ENCODE measurements at places on chromosomes 5 and 9.

DNA sequence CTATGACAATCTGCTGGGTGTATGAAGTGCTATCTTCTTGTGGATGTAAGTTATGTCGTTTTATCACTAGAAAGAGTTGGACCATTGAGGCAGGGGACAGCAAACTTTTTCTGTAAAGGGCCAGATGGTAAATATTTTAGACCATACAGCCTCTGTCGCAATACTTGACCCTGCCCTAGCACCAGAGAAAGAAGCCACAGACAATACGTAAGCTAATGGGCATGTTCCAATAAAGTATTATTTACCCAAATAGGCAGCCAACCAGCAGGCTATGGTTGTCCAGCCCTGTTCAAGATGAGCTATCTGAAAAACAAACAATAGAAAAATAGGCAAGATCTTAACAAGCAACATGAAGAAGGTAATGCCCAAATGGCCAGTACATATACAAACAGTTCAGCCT, 36.4 kb downstream of the MTX3 start:
- DNase-seq = no peak
- H3K27me3 ChIP-seq = no peaks in the 10 kb centered on the region
- H3K27ac ChIP-seq = no peak overlapping the region
- no peaks in the 10 kb centered on the region for H3K36me3 ChIP-seq
- no peak overlapping the region for H3K4me3 ChIP-seq
- no peaks in the 10 kb centered on the region for H3K4me1 ChIP-seq

- H3K36me3 ChIP-seq = peaks cover 3% of the 10 kb centered on the region
- no peak overlapping the region for H3K4me3 ChIP-seq
- no peaks in the 10 kb centered on the region for H3K27me3 ChIP-seq
- no peak for DNase-seq
- H3K4me1 ChIP-seq = no peaks in the 10 kb centered on the region
Observed at GRCh38 chr5:137651022-137651421, 84.9 kb downstream of the KLHL3 start.

DNA sequence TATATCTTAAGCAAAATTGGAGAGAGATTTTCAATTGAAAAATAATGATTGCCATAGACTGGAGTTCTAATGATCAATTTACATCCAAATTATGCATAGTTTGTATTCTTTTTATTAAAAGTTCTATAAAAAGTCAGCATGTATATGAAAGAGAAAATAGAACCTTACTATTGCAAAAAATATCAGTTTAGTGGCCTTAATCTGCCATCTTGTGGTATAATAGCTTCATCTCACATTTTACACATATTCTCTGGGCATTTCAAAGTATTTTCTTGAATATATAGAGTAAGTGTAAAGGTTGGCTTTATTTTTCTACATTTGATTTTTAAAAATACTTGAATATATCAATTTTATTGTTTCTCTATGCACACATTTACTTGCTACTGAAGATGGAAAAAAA, 1858.6 kb upstream of the CDH9 start:
- DNase-seq = no peak
- no peaks in the 10 kb centered on the region for H3K27me3 ChIP-seq
- no peak overlapping the region for H3K4me3 ChIP-seq

DNA sequence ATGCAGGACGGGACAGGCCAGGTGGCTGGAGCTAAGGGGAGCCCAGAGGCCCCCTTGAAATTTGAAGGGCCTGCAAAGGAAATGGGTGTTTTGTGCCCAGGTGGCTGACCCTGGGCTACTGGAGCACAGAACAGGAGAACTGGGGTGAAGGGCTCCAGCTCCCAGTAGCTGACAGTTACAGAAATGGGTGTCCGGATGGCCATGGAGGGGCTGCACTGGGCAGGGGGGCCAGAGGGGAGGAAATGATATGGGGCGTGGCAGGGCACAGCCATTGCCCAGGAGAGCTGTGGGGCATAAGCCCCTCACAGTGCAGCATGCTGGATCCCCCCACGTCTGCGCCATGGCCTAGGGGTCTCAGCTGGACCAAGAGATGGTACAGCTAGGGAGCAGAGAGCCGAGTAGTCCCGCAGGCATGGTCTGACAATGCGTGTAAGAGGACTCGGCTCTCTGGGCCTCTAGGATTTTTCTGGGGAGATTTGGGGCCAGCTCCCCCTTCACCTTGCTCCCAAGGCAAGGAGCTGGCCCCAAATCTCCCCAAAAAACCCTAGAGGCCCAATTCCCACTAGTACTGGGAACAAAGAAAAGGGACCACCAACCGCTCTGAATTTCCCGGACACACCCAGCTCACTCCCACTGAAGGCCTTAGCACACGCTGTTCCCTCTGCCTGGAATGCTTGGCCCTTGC, 7.9 kb upstream of the CARD19 start:
- H3K27me3 ChIP-seq = no peaks in the 10 kb centered on the region
- H3K4me3 ChIP-seq = no peak overlapping the region
- DNase-seq = no peak

DNA sequence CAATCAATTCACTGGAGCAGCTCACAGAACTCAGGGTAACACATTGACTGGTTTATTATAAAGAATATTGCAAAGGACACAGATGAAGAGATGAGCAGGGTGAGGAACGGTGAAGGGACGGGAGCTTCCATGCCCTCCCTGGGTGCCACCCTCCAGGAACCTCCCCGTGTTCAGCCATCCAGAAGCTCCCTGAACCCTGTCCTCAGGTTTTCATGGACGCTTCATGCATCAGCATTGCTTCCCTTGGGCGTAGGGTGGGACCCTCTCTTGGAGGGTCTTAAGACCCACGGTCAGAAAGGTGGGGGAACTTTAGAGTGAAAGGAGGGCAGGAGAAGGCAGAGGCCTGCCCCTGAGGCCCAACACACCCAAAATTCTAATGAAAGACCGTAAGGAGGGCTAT, 12.8 kb downstream of the LAMC3 start:
- no peak overlapping the region for H3K27ac ChIP-seq
- no peaks in the 10 kb centered on the region for H3K4me1 ChIP-seq
- H3K4me3 ChIP-seq = no peak overlapping the region

- DNase-seq = no peak
- no peak overlapping the region for H3K27ac ChIP-seq
- peaks cover 22% of the 10 kb centered on the region for H3K36me3 ChIP-seq
Observed at GRCh38 chr9:27349698-27350080, 52.7 kb upstream of the EQTN start.

DNA sequence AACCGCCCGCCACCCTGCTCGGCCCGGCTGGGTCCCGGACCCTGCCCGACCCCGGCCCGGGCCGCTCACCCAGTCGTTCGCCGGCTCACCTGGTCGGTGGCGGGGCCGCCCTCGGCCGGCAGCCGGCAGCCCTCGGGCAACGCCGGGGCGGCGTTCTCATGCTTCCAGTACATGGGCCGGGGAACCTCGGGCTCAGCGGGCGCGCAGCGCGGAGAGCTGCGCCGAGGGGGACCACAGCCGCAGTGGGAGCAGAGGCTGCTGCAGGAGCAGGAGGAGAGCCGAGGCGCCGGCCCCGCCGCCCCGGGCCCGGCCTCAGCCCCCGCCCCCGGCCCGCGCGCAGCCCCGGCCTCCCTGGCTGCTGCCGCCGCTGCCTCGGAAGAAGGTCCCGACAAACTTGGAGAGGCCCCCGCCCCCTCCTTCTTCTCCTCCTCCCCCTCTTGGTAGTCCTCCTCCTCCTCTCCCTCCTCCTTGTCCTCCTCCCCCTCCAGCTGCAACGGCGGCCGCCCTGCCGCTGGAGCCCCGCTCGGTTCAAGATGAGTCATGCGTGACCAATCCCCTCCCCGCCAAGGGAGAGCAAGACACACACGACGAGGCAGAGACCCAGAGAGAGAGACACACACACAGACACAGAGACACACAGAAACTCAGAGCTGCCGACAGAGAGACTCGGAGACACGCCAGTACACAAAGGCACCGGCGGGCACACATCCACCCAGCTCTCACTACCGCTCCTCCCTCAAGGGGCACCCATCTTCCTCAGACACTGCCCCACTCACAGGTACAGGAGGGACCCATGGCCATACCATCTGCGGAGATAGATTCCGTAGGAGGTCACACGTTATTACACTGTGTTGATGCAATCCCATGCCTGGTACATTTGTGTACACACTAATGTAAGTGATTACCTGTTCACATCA, at the start of gene LHX6:
LHX6 (minus strand) TSS at position 390 of the 917 bp plus-strand sequence; CDS start at position 173, 217 bp downstream.
- DNase-seq = peak; percentile 42
- H3K27me3 ChIP-seq = peaks cover 10% of the 10 kb centered on the region
- H3K27ac ChIP-seq = no peak within 1 kb of the TSS

DNA sequence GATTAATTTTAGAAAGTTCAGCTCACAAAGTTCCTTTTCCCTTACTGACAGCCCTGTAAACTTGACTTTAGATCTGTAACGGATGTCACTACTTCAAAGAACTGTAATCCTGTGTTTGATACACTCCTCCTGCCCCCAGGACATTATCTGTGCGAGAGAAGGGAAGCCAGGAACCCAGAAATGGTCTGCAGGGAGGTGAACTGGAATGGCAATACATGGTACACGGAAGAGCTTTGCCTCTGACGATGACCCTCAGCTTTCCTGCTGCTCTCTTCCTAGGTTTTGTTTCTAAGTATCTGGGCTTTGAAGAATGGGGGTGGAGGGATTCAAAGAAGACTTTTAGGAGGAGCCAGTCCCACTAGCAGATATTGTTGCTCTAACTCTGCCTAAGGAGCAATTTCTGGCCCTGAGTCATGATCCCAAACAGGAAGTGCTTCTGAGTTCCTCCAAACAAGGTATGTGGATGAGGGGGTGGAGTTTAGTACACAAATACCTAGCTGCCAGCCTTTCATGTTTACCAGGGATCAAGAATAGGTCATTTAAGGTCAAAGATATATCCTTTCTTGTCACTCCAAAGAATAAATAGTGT, 43.4 kb upstream of the TMC1 start:
- DNase-seq = peak; percentile 66
- H3K4me1 ChIP-seq = peaks cover 2% of the 10 kb centered on the region
- no peaks in the 10 kb centered on the region for H3K36me3 ChIP-seq
- H3K27ac ChIP-seq = peak overlapping the region; percentile 86
- H3K4me3 ChIP-seq = no peak overlapping the region

GRCh38 chr5:127298656-127299055, 8.1 kb downstream of the MEGF10 start:
- H3K4me3 ChIP-seq = no peak overlapping the region
- H3K4me1 ChIP-seq = no peaks in the 10 kb centered on the region
- no peaks in the 10 kb centered on the region for H3K27me3 ChIP-seq
- no peak overlapping the region for H3K27ac ChIP-seq

GRCh38 chr9:91011891-91012290, 210.3 kb downstream of the SYK start:
- no peaks in the 10 kb centered on the region for H3K36me3 ChIP-seq
- no peak overlapping the region for H3K4me3 ChIP-seq
- no peak overlapping the region for H3K27ac ChIP-seq

DNA sequence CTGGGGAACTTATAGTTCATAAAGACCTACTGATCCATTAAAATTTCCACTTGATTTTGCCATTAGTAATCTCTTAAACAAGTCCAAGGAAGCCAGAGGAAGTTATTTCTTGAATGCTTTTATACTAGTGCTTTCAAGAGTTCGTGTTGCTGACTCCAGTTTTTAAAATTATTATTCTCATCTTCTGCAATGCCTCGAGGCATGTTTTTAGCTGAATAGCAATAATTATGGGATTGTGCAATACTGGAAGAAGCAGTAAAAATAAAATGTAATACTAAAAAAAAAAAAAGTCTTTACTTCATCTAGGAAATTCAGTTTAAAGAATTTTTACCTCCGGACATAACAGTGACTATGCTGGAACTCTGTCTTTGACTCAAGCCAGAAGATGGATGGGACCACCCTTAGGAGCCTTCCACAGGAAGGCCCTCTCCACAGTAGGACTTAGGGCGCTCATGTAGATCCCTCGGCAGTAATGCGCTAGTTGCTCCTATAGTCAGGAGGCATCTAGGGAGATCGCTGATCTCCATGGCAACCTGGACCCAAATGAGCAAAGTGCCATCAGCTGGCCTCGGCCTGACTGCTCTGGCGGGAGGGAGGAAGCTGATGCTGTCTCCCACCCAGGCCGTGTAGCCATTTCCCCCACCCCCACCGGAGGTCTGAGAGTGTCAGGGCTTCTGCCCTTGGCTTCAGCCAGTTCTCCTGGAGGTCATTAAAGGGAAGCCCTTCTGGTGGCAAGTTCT, 56.7 kb downstream of the DAPK1 start:
- no peak for DNase-seq
- no peak overlapping the region for H3K27ac ChIP-seq
- H3K27me3 ChIP-seq = no peaks in the 10 kb centered on the region

GRCh38 chr9:136688274-136689107, 1.2 kb upstream of the AGPAT2 start:
- peaks cover 27% of the 10 kb centered on the region for H3K36me3 ChIP-seq
- H3K4me3 ChIP-seq = no peak overlapping the region
- peaks cover 62% of the 10 kb centered on the region for H3K4me1 ChIP-seq
- no peak for DNase-seq

DNA sequence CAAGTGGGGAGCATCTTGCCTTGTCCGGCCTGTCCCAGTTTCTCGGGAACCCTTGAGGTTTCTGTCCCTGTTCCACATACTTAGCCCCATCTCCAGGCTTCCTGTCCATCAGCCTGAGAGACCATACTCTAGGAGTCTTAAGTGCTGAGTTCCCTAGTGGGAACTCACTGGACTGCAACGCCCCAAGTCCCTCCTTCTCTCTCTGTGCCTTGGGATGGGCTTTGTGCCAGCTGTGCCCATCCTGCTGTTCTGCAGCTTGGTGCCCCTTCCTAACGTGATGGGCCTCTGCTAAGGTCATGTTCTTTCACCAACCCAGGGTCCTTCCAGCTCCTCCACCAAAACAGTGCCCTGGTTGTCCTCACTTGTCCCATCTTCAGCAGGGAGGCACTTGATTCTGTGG, 222.3 kb upstream of the ANKRD55 start:
- DNase-seq = no peak
- peaks cover 6% of the 10 kb centered on the region for H3K4me1 ChIP-seq
- no peaks in the 10 kb centered on the region for H3K36me3 ChIP-seq

DNA sequence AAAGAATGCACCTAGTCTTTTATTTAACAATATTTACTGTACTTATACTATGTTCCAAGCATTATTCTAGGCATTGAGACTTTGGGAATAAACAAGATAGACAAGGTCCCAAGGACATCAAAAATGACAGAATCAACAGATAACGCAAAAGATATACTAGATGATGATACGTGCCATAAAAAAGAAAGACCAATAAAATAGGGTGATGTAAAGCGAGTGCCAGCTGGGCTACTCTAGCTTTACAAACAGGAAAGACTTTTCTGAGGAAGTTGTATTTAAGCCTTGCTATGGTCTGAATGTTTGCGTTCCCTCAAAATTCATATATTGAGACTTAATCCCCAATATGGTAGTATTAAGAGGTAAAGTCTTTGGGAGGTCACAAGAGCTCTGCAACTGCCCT, 310.2 kb upstream of the RGMB start:
- no peak for DNase-seq
- no peaks in the 10 kb centered on the region for H3K27me3 ChIP-seq
- no peak overlapping the region for H3K4me3 ChIP-seq
- no peaks in the 10 kb centered on the region for H3K4me1 ChIP-seq
- H3K36me3 ChIP-seq = no peaks in the 10 kb centered on the region
- no peak overlapping the region for H3K27ac ChIP-seq

- no peak overlapping the region for H3K4me3 ChIP-seq
- DNase-seq = no peak
- H3K27ac ChIP-seq = no peak overlapping the region
- H3K27me3 ChIP-seq = no peaks in the 10 kb centered on the region
- H3K36me3 ChIP-seq = no peaks in the 10 kb centered on the region
- H3K4me1 ChIP-seq = peaks cover 17% of the 10 kb centered on the region
Observed at GRCh38 chr9:27384262-27385014, 87.5 kb upstream of the EQTN start.
